Neuronal stem cell (in vitro differentiated cells): ENCODE measurements at places on chromosomes 3 and 15.

DNA sequence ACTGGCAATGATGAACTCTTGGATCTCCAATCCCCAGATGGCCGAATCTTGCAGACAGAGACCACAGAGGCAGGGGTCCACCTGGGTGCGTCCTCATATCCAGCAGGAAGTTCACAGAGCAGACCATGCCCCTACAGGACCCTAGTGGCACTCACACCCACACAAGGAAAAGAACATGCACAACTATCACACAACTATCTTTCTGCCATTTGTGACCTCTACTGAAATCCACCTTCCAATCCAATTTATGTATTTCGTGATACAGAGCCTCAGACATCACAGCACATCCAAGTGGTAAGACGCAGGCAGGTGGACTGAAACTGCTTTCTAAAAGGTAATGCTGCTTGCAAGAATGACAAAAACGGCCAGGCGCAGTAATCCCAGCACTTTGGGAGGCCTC, 44.6 kb upstream of the SPATA12 start:
- no peak overlapping the region for H3K27ac ChIP-seq
- H3K4me3 ChIP-seq, result no peak overlapping the region
- no peaks in the 10 kb centered on the region for H3K36me3 ChIP-seq
- peaks cover 15% of the 10 kb centered on the region for H3K4me1 ChIP-seq

- no peaks in the 10 kb centered on the region for H3K4me1 ChIP-seq
- H3K36me3 ChIP-seq, result no peaks in the 10 kb centered on the region
- no peak overlapping the region for H3K27ac ChIP-seq
- no peak overlapping the region for H3K4me3 ChIP-seq
- no peaks in the 10 kb centered on the region for H3K27me3 ChIP-seq
These were observed 1123.2 kb downstream of the TBL1XR1 start for GRCh38 chr3:176074096-176074495.

DNA sequence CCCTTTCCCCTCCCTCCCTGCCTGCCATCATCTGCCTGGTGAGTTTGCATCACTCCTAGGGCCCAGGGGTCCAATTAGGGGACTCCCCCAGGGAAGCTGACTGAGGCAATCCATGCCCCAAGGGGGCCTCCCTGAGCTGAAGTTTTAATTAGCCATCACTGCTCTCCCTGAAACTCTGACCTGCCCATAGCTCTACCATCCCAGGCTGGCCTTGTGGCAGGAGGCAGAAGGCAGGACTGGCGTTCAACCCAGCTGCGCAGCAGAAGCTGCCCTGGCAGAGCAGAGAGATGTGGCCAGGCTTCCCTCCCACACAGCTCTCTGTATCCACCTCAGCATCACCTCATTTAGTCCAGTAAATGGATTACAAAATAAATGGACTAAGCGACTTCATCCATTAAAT, 7.7 kb upstream of the C15orf39 start:
- no peak overlapping the region for H3K27ac ChIP-seq
- no peak for DNase-seq
- H3K27me3 ChIP-seq, result no peaks in the 10 kb centered on the region
- H3K36me3 ChIP-seq, result no peaks in the 10 kb centered on the region
- H3K4me1 ChIP-seq, result peaks cover 10% of the 10 kb centered on the region

DNA sequence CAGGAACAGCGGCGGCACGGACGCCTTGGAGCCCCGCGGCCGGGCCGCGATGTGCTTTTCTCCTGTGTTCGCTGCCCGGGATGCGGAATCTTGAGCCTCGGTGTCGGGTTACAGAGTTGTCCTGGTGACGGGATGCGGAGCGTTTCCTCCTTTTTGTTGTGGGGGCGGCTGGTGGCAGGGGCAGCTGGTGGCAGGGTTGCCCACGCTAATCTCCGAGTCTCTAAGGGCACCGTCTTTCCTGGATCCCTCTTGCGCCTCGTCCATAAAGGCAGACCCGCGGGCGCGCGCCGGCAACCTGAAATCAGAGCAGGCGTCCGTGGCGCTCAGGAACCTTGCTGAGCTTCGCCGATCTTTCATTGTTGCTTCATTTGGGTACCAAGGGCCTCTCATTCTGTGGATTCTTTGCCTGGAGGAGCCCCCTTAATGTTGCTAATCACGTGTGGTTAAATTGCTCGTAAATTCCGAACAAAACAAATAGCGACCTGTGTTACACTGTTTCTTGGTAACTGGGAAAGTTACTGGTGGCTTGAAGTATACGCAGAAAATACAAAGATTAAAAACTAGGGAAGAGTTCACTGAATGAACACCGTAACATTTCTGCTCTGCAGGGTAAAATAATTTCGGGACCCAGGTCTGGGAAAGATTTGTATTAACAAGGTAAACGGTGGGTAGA, 844 bp upstream of the PFN2 start:
- peak overlapping the region; percentile 99 for H3K27ac ChIP-seq
- DNase-seq, result no peak
- H3K27me3 ChIP-seq, result no peaks in the 10 kb centered on the region
- peaks cover 9% of the 10 kb centered on the region for H3K4me1 ChIP-seq
- peaks cover 17% of the 10 kb centered on the region for H3K36me3 ChIP-seq

DNA sequence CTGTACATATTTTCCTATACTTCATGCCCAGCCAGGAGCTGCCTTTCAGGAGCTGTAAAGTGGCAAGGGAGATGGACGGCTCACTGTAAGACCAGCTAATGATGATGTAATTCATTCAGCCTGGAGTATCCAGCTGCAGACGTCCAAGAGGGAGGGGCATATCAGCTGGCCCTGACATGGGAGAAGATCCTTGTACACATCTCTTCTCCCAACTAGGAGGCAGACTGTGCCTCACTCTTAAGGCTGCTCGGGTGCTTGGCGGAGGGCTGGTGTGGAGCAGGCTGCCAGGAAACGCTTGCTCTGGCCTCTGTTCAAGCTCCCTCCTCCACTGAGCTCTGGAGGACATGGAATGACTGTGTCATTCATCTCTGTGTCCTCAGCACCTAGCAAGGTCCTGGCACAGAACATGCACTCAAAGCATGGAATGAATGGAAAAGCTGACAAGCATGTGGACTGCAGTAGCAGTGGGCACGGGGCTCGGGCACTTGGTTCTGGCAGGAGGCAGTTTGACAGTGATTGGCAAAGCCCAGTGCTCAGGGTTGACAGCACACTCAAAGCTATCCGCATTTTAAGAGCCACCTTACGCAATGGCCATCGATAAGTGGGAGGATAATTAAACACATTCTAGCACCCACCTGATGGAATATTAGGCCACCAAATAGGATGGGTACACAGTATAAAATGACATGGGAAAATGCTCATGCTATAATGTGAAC, 72.4 kb downstream of the TBC1D2B start:
- peaks cover 9% of the 10 kb centered on the region for H3K4me1 ChIP-seq
- no peak overlapping the region for H3K4me3 ChIP-seq
- H3K27me3 ChIP-seq, result no peaks in the 10 kb centered on the region
- no peaks in the 10 kb centered on the region for H3K36me3 ChIP-seq
- no peak for DNase-seq
